ENCODE measurements at places on chromosomes 13 and 19. TPM values are rescaled to one million over a fixed set of nuclear protein-coding genes. Genes with fewer than 3 reads are reported as not detected.

The GAPDHS gene
- not detected for total RNA-seq

The SKA3 gene
- 0.13 TPM for total RNA-seq

The UHRF1 gene
- 0.69 TPM for total RNA-seq

The TUBB4A gene
- total RNA-seq = 1.9 TPM

The RINL gene
- 3.3 TPM for total RNA-seq

The LILRB2 gene
- total RNA-seq = 0.61 TPM

The PLK5 gene
- total RNA-seq = not detected

The TRPM4 gene
- 11.5 TPM for total RNA-seq

- H3K27ac ChIP-seq = no peak overlapping the region
- peaks cover 12% of the 10 kb centered on the region for H3K4me1 ChIP-seq
- H3K36me3 ChIP-seq = no peaks in the 10 kb centered on the region
Measured at GRCh38 chr19:50717026-50717723, 2.4 kb downstream of the SHANK1 start.

DNA sequence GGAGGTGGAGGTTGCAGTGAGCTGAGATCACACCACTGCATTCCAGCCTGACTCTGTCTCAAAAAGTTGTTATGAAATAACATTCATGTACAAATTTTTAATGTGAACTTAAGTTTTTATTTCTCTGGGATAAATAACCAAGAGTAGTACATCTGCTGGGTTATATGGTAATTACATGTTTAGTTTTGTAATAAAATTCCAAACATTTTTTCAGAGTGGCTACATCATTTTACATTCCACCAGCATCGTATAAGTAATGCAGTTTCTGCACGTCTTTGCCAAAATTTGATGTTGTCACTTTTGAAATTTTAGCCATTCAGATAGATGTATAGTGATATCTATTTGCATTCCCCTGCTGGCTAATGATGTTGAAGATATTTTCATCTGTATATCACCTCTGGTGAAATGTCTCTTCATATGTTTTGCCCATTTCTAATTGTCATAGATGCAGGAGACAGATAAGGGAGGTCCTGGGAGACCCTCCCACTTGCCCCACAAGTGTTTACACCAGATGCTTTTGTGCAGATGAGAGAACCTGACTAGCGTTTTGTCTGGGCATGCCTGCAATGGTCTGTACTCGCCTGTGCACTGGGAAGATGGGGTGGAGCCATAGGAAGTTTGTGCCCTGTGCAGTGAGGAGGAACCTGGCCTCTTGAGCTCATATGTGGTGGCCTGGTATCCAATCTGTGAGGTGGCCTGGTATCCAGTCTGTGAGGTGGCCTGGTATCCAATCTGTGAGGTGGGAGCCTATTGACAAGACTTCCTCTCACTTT, 12.7 kb upstream of the KBTBD6 start:
- no peak overlapping the region for H3K4me3 ChIP-seq
- no peaks in the 10 kb centered on the region for H3K36me3 ChIP-seq
- DNase-seq = no peak
- H3K4me1 ChIP-seq = no peaks in the 10 kb centered on the region
- no peak overlapping the region for H3K27ac ChIP-seq

GRCh38 chr19:15213715-15214381, 13.1 kb upstream of the NOTCH3 start:
- H3K27me3 ChIP-seq = no peaks in the 10 kb centered on the region
- H3K36me3 ChIP-seq = no peaks in the 10 kb centered on the region
- peaks cover 12% of the 10 kb centered on the region for H3K4me1 ChIP-seq
- H3K27ac ChIP-seq = peak overlapping the region; percentile 69
- peak; percentile 71 for DNase-seq

DNA sequence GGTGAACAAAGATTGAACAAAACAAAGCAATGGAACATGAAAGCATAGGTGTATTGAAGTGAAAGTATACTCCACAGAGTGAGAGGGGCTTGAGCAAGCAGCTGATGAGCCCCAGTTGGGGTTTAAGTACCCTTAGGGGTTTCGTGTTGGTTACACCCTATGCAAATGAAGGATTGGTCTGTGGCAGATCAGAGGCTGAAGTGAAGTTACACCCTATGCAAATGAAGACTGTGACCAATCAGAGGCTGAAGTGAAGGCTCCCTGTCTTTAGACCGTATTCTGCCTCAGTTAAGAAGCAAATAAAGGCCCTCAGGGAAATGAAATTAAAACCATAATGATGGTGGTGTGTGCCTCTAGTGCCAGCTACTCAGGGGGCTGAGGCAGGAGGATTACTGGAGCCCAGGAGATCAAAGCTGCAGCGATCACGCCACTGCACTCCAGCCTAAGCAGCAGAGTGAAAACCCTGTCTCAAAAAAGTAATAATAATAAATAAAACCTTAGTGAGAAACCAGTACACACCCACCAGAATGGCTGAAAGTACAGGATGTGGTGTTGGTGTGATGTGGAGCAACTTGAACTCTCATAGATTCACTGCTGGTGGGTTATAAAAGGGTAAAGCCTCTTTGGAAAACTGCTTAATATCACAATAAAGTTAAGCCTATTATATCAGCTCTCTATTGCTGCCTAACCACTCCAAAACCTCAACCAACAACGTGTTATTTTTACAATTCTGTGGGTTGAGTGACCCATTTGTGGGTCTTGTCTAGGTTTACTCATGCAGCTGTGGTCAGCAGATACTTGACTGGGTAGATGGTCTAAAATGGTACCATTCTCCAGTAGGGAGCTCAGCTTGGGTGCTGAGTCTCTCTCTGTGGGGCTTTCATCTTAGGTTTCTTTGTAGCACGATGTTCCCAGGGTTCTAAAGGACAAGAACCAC, 12.8 kb upstream of the UPF3A start:
- no peaks in the 10 kb centered on the region for H3K27me3 ChIP-seq
- no peak for DNase-seq
- no peaks in the 10 kb centered on the region for H3K4me1 ChIP-seq
- no peak overlapping the region for H3K27ac ChIP-seq

- no peak overlapping the region for H3K4me3 ChIP-seq
- no peak for DNase-seq
Measured at GRCh38 chr13:99326012-99326411, 18.8 kb upstream of the GPR183 start.

DNA sequence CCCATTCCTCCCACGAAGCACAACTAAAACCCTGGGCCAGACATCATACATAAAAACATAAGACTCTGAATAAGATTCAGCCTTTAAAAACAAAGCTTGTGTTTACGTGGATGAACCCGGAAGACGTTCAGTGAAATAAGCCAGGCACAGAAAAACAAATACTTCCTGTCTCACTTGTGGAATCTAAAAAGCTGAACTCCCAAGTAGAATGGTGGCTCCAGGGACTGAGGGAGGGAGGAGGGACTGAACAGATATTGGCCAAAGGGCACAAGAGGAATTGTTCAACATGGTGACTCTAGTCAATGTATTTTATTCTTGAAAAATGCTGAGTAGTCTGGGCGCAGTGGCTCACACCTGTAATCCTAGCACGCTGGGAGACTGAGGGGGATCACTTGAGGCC, 35.7 kb upstream of the TPM4 start:
- DNase-seq = no peak
- no peaks in the 10 kb centered on the region for H3K27me3 ChIP-seq
- H3K36me3 ChIP-seq = no peaks in the 10 kb centered on the region
- H3K4me1 ChIP-seq = peaks cover 7% of the 10 kb centered on the region

DNA sequence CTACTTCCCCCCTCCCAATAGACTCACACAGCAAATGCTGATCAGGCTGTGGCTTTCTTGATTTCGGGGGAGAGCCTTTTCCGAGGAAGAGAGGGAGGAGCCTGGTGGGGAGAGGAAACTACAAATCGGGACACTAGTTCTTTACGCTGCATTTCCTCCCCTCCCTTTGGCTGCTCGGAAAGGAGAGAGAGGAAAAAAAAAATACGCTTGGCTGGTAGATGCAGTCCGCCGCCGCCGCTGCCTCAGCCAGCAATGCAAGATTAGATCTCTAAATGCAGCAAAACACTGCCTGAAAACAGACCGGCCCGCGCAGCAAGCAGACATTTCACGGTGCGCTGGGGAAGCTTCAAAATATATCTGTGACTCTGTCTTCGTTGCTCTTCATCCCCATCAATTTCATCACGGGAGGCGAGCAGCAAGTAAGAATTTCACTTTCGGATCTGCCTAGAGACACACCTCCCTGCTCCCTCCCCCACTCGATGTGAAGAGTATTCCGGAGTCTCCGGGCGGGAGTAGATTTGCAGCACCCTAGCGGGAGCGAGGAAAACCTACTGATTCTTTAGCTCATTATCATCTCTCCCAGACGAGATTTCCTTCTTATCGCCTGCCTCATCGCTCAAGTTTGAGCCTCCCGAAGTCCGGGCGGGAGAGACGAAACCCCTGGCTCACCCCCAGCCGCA, at the start of gene PCDH17:
TSS of gene PCDH17 (plus strand) at position 149 of the 680 bp plus-strand sequence. CDS start 803 bp downstream, outside the sequence.
- H3K4me1 ChIP-seq = peaks cover 18% of the 10 kb centered on the region
- DNase-seq = no peak
- peaks cover 51% of the 10 kb centered on the region for H3K27me3 ChIP-seq
- no peaks in the 10 kb centered on the region for H3K36me3 ChIP-seq

- no peaks in the 10 kb centered on the region for H3K36me3 ChIP-seq
- no peak overlapping the region for H3K27ac ChIP-seq
- no peak for DNase-seq
- no peak overlapping the region for H3K4me3 ChIP-seq
- peaks cover 46% of the 10 kb centered on the region for H3K4me1 ChIP-seq
Measured at GRCh38 chr13:29801737-29802305, 48.6 kb downstream of the UBL3 start.
